ENCODE measurements at places on chromosomes 13 and 19. TPM values are rescaled to one million over a fixed set of nuclear protein-coding genes. Genes with fewer than 3 reads are reported as not detected.

DNA sequence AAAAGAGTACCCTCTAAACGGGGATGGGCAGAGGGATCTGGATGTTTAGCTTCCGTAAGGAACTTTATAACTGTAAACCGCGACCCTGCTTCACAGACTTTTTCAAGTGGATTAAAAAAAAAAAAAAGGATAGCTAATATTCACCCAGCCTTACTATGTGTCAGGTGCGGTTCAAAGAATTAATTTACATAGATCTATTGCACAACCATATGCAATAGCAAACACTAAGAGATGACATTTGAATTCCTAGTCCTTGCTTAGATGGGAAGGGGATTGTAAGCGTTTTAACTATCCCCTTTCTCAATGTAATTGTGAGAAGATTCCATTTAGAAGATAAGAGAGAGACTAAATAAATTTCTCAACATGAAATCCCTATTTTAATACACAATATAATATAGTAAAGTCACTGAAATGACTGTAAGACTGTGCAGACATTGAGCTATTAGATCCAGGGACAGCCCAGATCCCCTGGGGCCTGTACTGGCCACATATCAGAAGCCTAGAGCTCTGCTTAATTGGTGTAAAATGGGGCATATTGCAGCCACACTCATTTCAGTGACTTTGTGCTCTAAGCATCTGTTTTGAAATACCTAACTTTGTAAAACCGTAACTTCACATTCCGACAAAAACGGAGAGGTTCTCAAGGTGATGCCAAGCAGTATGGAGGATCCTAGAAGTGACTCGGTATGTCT, 13.6 kb downstream of the LATS2 start:
- DNase-seq, result no peak

GRCh38 chr13:26762745-26763345, 2.3 kb upstream of the GPR12 start:
- no peak for DNase-seq

Gene FBXW9
- total RNA-seq, result 27.5 TPM

GRCh38 chr13:40656358-40656757, 10.1 kb downstream of the FOXO1 start:
- DNase-seq, result no peak

GRCh38 chr19:50878851-50879250, 5.6 kb downstream of the KLK2 start:
- DNase-seq, result no peak

DNA sequence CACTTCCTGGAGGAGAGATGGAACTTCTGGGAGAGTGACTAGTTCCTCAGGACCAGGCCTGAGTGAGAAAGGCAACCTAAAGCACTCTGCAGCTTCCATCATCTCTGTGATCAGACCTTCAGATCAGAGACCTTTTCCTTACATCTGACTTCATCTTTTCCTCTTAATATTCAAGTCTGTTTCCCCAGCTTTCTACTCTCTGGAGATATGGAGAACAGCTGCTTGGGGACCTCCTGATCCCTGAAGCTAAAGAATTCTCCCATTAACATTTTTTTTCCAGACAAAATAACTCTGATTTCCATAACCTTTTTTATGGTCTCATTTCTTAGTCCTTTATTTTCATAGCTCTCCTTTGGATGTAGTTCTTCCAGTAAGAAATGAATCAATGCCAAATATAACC, 133.4 kb upstream of the FNDC3A start:
- DNase-seq, result no peak

GRCh38 chr13:98004107-98004506, 50.6 kb downstream of the IPO5 start:
- peak; percentile 25 for DNase-seq

DNA sequence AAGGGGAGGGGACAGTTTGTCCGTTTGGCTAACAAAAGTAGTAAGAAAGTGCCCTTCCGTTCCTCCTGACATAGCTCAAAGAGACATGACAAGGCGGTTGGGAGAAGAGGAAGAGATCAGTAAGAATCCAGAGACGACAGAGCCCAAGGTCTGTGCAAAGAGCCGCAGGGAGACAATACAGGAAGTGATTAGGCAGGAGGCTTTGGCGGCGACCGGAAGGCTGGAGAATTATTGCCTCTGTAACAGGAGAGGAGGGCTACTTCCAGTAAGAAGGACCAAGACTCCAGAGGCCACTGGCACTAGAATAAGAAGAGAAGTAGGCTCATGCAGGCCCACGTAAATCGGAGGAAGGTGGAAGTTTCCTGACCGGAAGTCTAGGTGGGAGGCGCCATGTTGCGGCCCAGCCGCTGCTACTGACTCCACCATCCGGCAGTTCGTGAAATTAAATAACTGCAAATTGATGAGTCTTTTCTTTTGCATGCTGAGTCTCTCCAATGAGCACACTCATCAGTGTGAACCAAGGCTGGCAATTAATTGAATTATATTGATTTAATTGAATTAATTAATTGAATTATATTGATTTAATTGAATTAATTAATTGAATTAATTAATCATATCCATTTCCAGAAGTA, 9.9 kb downstream of the RFX2 start:
- no peak for DNase-seq

GRCh38 chr19:11420429-11421370, 1.6 kb upstream of the RGL3 start:
- no peak for DNase-seq

DNA sequence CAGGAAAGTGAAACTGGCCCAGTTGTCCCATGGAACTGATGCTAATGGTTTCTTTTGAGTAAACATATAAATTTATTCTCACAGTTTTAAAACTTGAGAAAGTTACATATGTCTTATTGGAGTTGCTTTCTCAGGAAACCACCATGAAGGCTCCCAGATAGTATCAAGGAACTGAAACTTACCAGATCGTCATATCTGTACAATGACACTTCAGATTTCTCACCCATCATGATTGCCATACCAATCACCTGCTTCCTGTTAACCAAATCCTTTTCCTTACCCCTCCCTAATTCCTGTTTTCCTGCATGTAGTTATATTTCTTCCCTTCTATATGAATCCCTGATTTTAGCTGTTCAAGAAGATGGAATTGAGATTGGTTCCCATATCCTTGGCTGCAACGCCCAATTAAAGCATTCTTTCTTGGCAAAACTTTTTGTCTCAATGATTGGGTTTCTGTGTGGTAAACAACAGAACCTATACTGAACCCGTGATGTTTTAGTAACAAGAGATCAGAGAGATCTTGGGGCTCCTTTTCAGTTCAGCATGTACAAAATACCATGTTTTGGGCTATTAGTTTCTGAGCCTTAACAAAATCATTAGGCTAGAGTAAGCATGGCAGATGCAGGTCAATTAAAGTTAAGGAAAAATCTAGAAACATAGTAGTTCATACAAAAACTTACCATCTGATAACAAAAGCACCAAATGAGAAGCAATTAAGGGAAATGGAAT, 781.3 kb upstream of the MIR17HG start:
- DNase-seq, result no peak

DNA sequence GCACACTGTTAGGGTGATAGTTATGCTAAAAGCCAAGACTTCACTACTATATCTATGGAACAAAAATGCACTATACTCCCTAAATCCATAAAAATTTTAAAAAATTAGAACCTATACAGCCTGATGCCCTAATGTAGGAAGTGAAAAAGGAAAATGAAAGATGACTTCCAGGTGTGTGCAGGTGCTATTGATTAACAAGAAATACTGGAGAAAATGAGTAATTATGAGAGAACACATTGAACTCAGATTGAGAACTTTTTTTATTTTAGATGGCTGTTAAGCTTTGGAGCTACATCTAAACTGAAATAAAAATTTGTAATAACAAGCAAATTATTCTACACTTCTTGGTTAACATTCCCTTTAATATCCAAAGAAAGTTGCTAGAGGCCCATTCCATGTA, 1015.7 kb downstream of the PCDH9 start:
- no peak for DNase-seq

DNA sequence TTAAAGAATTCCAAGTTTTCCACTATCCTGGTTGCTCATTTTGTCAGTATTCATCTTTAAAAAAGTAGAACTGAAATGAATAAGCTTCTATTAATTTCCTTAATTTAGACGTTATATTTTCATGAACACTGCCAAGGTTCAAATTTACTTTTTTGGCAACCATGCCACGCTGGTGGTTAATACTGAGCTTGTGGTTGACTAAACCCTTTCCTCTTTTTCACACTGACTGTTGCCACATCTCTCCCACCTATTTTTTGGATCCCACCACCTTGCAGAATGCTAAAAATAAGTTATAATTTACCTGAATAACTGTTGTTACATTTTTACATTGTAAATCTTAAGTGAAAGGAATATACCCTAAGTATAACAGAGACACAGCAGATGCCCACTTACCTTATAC, 45.0 kb downstream of the FLT3 start:
- DNase-seq, result no peak

- DNase-seq, result peak; percentile 30
Observed at GRCh38 chr19:6271721-6272410, 7.9 kb downstream of the MLLT1 start.

Gene LILRA5
- total RNA-seq, result not detected

- DNase-seq, result no peak
Observed at GRCh38 chr13:47896546-47896945, 104.5 kb downstream of the SUCLA2 start.

Gene ZNF382
- total RNA-seq, result 0.75 TPM

DNA sequence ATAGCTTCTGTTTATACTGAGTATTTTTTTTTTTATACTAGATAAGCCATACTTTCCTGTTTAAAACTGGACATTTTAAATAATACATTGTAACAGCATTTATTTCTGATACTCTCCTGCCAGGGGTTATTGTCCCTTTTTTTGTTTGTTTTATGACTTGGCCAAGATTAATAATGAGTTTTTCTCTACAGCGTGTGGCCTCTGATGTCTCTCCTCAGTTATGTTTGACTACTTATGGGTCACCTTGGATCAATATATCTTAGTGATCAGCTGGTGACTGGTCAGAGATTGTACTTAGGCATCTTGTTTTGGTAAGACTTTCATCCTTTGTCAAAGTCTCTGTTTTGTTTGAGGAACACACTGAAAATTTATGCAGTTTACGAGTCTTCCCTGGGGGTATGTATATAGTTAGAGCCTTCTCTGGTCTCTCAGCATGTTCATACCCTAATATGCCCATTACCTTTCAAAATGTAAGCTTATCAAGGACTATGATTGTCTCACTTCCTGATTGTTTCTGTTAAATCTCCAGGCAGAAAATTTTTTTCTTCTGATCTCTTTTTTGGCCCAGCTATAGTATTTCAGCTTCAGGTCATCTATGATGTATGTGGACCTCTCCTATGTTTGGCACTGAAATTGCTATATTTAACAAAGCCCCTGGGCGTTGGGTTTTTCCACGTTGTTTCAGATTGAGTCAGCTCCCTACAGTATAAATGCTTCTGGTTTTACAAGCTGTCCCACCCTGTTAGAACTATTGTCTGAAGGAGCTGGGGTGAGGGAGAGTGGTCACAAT, 87.9 kb downstream of the URI1 start:
- peak; percentile 91 for DNase-seq

Gene ALKBH7
- 68.4 TPM for total RNA-seq

Gene ARRDC5
- not detected for total RNA-seq

Gene ZNF528
- 4.9 TPM for total RNA-seq

DNA sequence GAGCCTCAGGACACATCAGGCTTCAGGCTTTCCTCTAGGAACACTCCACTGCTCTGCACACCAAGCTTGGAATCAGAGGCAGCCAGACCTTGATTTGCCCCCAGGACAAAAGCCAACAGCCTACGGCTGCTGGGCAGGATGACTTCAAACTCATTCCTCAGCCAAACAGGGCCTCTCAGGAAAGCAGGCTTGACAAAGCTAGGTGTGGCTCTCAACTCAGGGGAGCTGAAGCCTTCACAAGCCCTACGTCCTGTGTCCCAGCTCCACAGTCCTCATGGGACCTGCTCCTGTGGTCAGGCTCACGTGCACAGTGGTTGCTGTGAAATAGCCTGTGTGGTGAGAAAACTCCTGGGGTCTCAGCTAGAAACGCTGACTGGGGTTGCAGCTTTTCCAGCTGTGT, 398.9 kb upstream of the ZNF507 start:
- DNase-seq, result no peak

DNA sequence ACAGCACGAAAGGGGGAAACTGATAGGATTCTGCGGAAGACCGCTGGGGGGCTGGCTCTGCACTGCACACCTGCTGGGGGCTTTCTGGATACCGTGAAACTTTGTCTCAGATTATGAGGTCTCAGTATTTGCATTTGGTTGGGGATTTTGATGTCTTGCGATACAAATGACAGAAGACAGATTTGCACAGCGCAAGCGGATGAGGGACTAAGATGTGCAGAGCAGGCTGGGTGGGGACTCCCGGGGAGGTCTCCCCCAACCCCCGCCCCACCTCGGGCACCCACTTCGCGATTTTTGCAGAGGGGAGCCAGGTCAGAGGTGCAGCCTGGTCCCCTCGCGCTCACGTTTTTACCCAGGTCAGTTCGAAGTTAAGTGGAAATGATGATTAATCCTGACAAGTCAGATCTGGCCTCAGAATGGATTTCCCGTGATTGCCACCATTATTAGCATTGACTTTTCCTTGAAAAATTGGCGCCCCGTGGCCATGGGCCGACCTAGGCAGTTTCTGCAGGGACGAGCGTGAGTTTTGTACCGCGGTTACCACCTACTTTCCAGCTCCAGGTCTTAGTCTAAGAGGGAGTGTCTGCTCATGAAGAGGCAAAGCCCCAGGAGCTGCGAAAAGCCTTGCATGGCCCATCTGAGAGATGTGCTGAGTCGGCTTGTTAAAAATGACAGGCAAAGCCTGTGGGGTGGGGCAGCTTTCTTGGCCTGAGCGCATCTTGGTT, 1.3 kb upstream of the GJB2 start:
- no peak for DNase-seq

DNA sequence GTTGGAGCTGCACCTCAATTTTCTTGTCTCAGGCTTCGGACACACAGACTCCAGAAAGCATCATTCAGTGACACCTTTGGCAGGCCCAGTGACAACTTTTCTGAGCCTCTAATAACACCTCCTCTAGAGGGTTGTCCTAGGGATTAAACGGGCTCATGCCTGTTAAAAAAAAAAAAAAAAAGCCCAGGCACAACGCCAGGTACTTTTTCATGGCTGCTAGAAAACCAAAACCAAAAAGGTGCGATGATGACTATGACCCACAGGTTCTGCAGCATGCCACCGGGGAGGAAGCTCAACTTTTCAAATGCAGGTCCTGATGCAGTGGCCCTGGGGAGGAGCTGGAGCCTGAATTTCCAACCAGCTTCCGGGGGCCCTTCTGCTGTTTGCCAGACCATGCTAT, 184.2 kb downstream of the ABCC4 start:
- peak; percentile 66 for DNase-seq

Gene MBD3L1
- not detected for total RNA-seq

GRCh38 chr19:13060964-13061927, 41.4 kb downstream of the LYL1 start:
- DNase-seq, result peak; percentile 95

DNA sequence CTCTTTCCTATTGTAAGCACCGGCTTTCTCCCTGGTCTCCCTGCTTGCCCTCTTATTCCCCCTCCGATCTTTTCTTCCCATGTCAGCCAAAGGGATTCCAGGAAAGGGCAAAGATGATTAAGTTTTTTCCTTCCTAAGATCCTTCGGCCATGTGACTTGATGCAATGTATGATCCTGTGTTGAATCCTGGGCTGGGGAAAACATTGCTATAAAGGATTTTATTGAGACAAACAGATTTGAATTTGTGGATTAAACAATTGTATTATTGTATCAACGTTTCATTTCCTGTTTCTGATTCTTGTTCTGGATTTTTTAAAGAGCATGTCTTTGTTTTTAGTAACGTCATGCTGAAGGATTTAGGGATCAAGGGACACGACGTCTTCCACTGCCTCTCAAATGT, 16.9 kb upstream of the ZNF541 start:
- no peak for DNase-seq

Data from PC-3 (cell line).